Kasumi-1 (cell line): ENCODE measurements at places on chromosomes 5 and 9.
A peak's percentile ranks its signal among the peaks of the same experiment; 100 is the strongest.

GRCh38 chr9:96447406-96447805 lies 2.6 kb upstream of the HABP4 start:
- DNase-seq, result no peak

DNA sequence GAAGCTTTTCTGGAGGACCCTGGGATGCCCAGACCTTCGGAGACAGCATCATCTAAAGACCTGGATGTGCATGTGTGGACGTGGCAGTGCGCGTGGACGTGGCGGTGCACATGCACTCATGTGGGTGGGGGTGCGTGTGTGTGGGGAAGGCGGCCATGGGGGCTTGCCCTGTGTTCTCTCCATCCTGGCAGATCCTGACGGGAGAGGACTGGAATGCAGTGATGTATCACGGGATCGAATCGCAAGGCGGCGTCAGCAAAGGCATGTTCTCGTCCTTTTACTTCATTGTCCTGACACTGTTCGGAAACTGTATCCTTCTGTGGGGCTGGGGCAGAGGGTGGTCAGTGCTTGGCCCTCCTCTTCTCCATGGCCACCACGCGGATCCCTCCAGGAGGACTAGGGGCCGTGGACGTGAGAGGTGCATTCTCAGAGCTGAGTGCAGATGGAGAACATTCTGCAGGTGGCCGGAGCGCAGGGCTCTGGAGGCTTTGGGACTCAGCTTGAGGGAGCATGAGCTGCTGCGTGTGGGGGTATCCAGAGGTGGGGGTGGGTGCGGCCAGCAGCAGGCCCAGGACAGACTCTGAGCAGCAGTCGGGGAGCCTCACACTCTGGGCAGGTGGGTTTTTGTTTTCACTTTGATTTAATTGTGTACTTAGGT lies 129.1 kb downstream of the CACNA1B start:
- no peak for DNase-seq

- DNase-seq, result no peak
These were observed 26.6 kb upstream of the PIP5K1B start for GRCh38 chr9:68678430-68678829.

- DNase-seq, result no peak
These were observed 301.4 kb downstream of the MLLT3 start for GRCh38 chr9:20320921-20321320.

GRCh38 chr9:131382850-131383729 lies 10.8 kb upstream of the PRRC2B start:
- DNase-seq, result no peak

DNA sequence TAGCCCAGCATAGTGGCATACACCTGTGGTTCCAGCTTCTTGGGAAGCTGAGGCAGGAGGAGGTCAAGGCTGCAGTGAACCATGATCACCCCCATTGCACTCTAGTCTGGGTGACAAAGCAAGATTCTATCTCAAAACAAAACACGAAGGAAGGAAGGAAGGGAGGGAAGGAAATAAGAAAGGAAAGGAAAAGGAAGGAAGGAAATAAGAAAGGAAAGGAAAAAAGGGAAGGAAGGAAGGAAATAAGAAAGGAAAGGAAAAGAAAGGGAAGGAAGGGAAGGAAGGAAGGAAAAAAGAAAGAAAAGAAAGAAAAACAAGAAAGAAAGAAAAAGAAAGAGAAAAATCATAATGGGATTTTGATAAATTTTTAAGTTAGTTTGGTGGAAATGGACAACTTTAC lies 3.1 kb upstream of the STX17 start:
- no peak for DNase-seq

GRCh38 chr5:78065663-78066062 lies 228.8 kb downstream of the AP3B1 start:
- DNase-seq, result no peak

- DNase-seq, result no peak
These were observed 265.9 kb upstream of the RPS23 start for GRCh38 chr5:82544004-82544403.

- DNase-seq, result no peak
These were observed 17.7 kb downstream of the TTLL11 start for GRCh38 chr9:122075135-122076030.

DNA sequence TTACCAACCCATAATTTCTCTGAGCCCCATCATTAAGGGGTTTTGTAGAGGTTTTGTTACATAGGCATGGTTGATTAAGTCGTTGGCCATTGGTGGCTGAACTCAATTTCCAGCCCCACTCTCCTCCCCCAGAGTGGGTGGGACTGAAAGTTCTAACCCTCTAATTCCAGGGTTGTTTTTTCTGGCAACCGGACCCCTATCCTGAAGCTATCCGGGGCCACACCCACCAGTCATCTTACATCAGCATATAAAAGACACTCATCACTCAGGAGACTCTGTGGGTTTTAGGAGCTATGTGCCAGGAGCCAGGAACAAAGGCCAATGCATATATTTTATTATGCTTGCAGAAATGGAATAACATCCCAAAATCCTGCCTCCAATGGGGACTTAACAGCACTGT lies 186.0 kb downstream of the NXNL2 start:
- no peak for DNase-seq

DNA sequence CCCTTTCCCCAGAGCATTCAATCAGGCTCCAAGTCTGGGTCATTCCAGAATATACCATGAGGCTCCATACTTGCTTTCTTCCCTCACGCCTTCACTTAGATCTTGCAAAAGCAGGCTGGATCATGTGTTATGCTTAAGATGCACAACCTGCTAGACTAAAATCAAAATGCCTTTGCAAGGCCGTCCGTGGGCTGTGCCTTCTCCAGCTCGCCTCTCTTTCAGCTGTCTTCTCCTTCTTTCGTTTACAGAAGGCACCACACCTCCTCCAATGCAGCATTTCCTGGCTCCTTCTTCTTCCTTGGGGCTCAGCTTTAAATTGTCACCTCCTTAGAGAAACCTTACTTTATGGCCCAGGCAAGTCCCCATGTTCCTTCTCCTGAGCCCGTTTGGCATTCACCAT lies 150.6 kb downstream of the ADCY2 start:
- DNase-seq, result no peak

GRCh38 chr5:169637085-169637548 lies at the start of gene DOCK2:
DOCK2 (plus strand) TSS chr5:169637275; CDS start chr5:169637327, 52 bp downstream.
- DNase-seq, result peak; percentile 86

DNA sequence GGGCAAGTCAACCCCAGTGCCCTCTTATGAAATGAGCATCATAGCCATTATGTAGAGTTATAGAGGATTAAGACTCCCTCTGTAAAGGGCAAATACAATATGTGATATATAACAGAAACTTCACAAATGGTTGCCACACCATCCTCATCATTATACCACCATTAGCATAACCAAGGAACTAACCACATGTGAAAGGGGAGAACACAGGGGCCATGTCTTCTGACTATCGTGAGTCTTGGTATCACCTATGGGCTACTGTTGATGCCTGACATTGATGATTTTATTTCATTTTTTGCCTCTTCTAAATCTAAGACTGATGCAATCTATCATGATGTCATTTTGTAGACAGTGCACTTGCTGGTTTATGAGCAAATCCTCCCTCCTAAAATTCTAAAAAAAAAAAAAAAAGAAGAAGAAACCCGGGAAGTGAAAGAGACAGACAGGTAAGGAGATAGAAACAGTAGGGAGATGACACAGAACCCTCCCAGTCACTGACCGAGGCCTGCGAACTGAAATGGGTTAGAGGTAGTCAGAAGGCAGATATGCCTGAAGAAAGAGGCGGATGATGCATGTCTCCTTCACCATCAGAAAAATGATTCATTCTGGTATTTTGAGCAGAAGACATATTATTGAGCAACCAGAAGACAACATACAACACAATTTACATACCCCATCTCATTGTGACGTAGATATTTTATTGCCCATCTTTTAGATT lies 266.0 kb downstream of the DMAC1 start:
- no peak for DNase-seq

GRCh38 chr5:136518174-136518573 lies 152.8 kb upstream of the TRPC7 start:
- no peak for DNase-seq

- no peak for DNase-seq
These were observed 2.3 kb upstream of the MAN1B1 start for GRCh38 chr9:137084526-137084925.

DNA sequence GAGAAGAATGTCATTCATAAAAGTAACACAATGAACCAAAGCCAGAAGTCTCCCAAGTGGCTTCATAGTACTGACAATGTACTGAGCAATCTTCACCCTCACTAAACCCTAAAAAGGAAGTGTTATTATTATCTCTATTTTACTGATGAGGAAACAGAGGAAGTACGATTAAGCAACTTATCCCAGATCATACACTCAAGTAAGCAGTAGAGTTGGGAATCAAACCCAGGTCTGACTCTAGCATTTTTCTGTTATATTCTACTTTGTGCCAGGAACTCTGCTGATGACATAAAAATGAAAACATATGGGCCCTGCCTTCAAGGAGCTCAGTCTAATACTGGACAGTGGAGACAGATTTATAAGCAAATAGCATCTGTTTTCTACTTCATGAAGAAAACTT lies 109.2 kb downstream of the RAPGEF6 start:
- DNase-seq, result peak; percentile 59

DNA sequence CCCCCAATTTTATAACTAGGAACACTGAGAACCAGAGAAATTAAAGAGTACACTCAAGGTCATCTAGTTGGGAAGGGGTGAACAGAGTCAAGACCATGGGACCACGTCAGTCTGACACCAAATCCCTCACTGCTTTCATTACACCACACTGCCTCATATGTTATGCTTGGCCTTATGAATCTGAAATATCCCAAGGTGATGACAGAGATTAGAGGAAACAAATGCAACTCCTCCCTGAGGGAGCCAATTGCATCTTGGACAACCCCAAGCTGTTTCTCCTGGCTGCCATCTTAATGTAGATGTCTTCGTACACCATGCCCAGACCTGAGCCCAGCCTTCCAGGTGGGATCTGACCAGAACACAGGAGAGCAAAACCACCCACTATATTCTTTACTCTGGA lies 60.6 kb upstream of the ABCA1 start:
- no peak for DNase-seq

- DNase-seq, result peak; percentile 47
These were observed 28.4 kb downstream of the SEMA6A start for GRCh38 chr5:116546033-116546742.

- DNase-seq, result no peak
These were observed 24.2 kb downstream of the BASP1 start for GRCh38 chr5:17241635-17242034.

- no peak for DNase-seq
These were observed 34.0 kb downstream of the DAP start for GRCh38 chr5:10726913-10727517.

GRCh38 chr9:130936285-130937117 lies 2.5 kb downstream of the FIBCD1 start:
- no peak for DNase-seq

GRCh38 chr5:178114325-178115135 lies 1.2 kb downstream of the N4BP3 start:
- no peak for DNase-seq

DNA sequence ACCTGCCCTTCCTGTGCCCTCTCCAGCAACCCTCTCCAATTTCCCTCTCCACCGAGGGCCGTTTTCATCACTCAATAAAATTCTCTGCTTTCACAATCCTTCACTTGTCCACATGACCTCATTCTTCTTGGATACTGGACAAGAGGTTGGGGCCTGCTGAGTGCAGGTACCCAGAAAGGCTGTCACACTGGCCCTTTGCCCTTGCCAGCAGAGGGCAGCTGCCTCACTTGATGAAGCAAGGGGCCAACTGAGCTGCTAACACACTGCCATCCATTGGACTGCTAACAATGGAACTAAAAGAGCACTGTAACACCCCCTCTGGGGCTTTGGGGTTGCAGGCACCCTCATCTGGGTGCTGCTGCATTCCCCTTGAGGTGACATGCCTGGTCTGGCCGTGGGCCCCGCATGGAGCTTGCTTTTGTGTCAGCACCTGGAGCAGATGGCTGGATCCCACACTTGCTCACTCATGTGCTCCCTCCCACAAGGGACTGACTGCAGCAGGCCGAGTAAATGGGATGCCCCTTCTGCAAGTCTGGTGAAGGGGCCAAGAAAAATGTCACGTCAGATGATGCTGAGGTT lies 308.1 kb upstream of the ADCY2 start:
- no peak for DNase-seq

DNA sequence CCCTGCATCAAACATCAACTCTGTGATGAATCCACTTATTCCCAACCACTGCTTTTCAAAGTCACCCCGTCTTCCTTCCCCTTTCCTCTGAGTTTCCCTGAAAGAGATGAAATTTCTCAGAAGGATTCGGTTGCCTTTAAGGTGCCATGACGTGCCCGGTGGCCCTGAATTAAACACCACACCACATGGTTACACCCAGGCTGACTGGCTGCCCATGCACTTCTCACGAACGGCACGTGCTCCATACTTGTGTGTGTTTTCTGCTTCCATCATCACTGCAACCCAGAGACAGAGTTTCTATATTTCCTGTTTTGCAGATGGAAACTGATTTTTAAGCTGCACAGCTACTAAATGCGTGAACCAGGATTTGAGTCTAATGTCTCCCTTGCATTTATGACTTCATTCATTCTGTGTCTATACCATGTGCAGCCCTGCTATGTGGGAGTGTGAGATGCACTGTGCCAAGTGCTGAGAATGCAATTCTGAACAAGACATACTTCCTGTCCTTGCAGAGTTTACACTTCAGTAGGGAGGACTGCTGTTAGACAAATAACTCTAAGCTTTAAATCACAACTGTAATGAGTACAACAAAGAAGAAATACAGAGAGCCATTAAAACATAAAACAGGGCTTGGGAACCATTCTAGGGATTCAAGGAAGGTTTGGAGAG lies 162.9 kb downstream of the NXNL2 start:
- no peak for DNase-seq

DNA sequence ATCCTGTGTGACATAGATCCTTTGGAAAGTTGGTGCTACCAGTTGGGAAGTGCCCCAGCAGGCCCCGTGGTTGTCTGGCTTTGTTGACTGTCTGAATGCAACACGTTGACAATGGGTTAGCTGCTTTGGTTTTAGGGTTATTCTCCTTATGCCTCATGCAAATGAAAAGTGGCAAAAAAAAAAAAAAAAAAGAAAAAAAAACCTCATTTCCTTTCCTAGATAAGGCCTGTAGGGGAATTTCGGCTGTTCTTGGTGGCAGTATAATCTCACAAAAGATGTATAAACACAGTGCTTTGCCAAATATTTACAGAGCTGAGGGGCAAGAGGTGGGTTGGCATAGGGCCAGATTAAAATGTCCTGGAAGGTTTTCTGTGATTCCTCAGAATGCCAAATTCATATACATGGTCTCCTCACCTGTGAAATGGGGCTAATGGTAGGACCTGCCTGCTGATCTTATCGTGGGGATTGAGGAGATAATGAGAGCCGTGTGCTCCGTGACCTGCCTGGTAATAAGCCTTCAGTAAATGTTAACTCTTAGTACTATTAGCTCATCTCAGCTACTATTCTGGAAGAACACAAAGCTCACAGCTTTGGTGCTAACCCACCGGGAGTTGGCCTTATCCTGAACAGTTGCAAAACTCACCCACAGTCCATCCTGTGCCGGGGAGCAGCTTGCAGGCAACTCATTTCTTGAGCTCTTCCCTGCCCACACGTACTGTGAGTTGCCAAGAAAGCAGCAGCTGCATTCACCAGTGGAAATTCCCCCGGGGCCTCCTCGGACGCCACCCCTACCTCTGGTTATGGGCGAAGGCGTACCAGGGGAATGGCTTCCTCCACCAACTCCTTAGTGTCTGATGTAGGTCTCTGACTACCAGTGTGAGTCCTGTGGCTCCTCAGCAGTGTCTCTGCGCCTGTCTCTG lies 220.3 kb downstream of the NR3C1 start:
- DNase-seq, result peak; percentile 82
